Left ventricle myocardium superior (tissue), 1 donor: ENCODE measurements at places on chromosomes 12 and 14. TPM values are rescaled to one million over a fixed set of nuclear protein-coding genes. Genes with fewer than 3 reads are reported as not detected.

DNA sequence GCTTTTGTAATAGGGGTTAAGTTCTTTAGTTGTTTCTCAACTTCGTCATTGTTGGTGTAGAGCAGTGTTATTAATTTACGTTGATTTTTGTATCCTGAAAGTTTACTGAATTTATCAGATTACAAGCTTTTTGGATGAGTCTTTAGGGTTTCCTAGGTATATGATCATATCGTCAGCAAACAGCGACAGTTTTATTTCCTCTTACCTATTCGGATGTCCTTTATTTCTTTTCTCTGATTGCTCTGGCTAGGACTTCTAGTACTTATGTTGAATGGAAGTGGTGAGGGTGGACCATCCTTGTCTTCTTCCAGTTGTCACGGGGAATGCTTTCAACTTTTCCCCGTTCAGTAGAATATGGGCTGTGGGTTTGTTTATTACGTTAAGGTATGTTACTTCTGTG lies 37.8 kb downstream of the AEBP2 start:
- DNase-seq, result no peak

FAM90A1 gene
- total RNA-seq, result not detected

DNA sequence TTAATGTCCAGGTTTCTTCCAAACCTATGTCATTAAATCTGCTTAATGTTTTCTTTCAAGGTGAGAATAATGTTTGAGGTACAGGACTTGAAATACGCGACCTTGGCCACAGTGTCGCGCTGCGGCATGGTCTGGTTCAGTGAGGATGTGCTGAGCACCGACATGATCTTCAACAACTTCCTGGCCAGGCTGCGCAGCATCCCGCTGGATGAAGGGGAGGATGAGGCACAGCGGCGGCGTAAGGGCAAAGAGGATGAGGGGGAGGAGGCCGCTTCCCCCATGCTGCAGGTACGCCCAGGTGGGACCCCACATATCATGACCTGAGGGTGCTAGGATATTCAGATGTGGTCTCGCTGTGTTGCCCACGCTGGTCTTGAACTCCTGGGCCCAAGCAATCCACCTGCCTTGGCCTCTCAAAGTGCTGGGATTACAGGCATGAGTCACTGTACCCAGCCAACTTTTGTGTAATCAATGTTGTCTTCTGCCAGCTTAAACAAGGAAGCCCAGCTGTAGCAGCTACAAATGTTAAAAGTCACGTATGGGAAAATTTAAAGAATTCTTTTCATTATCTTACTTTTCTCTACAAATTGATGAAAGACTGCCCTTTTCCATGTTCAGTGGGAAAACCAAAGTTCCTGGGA lies 50.8 kb downstream of the DYNC1H1 start:
- DNase-seq, result no peak

DNA sequence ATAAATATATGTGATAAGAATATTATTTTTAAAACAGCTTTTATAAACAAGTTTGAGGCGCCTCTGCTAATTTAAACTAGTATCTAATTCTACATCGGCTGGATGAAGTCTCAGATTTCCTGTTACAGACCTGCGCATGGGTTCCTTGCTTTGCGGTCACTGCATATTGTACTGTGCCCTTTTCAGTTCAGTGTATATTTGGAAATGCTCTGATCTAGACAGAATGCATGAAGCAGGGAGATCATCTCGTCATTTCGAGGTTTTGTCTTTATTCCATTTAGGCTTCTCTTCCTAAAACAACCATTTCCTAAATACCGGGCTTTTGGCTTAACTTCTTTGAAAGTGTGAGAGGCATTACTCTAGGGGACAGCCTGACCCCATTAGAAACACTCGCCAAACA lies 25.6 kb downstream of the CRACR2A start:
- DNase-seq, result no peak

GRCh38 chr12:127147724-127148123 lies 1119.2 kb upstream of the TMEM132C start:
- no peak for DNase-seq

GRCh38 chr14:22483863-22484593 lies 105.0 kb downstream of the DAD1 start:
- DNase-seq, result no peak

GLIPR1L1 gene
- total RNA-seq, result not detected

KRT82 gene
- total RNA-seq, result not detected

DNA sequence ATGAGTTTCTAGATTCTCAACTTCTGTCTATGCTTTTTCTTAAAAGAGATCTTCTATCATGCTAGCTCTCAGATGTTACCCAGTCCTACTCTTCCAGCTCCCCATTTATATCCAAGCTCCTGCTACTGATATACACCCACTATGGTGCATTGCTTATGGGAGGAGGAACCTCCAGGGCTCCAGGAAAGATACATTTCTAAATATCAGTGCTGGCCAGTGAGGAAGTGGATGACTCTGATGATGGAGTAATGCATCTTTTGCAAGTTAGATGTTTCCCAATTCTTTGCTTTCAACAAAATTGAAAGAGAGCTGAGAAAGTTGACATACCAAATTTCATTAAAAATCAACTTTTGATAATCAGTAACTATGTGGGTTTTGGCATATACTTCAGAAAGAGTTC lies 105.7 kb upstream of the RESF1 start:
- DNase-seq, result no peak

DNA sequence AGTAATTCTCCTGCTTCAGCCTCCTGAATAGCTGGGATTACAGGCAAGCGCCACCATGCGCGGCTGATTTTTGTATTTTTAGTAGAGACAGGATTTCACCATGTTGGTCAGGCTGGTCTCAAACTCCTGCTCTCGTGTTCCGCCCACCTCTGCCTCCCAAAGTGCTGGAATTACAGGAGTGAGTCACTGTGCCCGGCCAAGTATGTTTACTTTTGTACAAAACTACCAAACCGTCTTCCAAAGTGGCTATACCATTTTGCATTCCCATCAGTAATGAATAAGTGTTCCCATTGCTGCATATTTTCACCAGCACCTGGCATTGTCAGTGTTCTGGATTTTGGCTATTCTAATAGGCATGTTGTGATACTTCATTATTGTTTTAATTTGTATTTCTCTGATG lies 8.4 kb upstream of the KRT6A start:
- no peak for DNase-seq

SOCS2 gene
- total RNA-seq, result 9.0 TPM

GRCh38 chr12:123354600-123354999 lies 10.0 kb downstream of the SBNO1 start:
- DNase-seq, result no peak
